ENCODE measurements at places on chromosomes 13 and 19.

GRCh38 chr13:83622422-83622784 is 259.9 kb downstream of the SLITRK1 start:
- DNase-seq = no peak

DNA sequence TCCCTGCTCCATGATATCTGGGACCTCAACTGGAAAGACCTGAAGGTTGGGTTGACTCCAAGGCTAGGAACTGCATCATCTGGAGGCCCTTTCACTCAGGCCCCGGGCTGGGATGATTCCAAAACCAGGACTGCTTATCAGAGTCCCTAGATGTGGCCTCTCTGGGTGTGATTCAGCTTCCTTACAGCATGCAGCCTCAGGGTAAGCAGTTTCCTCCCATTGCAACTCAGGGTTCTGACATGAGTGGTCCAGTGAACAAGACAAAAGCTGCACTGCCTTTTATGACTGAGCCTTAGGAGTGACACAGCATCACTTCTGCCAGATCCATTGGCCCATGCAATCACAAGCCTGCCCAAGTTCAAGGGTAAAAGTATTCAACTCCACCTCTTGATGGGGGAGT is 502.8 kb downstream of the COG6 start:
- DNase-seq = no peak

- no peak for DNase-seq
These were observed 180.9 kb downstream of the DIAPH3 start for GRCh38 chr13:59982631-59983382.

DNA sequence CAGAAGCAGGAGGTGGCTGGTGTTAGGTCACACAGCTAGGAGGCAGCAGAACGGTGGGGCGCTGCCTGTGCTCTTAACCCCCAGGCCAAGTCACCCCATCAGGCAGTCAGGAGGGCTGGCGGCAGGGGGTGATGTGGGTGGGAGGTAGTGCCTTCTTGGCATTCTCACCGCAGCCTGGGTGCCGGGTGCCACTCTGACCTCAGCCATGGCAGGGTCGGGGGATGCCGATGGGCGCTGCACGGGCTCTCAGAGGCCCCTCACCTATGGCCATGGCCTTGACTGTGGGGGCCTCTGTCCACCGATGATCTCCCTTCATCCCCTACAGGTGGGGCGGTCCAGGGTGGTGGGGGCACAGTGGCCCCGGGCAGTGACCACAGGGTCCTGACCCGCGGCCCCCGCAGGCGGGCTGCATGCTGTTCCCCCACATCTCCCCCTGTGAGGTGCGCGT is 5.6 kb downstream of the PTOV1 start:
- DNase-seq = no peak

- no peak for DNase-seq
These were observed 359.3 kb downstream of the EFNB2 start for GRCh38 chr13:106176117-106176516.

DNA sequence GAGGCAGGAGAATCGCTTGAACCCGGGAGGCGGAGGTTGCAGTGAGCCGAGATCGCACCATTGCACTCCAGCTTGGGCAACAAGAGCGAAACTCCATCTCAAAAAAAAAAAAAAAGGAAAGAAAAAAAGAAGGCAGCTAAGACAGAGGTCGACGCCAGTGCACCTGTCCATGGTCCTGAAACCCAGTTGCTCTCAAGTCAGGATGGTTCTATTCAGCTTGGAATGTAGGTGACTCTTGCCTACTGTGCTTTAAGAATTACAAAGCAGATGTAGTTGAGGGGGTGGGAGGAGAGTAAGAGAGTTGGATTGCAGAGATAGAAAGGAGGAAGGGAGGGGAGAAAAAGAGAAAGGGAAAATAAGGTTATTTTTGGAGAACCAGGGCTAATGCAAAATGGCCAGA is 18.7 kb downstream of the CACNG7 start:
- no peak for DNase-seq

DNA sequence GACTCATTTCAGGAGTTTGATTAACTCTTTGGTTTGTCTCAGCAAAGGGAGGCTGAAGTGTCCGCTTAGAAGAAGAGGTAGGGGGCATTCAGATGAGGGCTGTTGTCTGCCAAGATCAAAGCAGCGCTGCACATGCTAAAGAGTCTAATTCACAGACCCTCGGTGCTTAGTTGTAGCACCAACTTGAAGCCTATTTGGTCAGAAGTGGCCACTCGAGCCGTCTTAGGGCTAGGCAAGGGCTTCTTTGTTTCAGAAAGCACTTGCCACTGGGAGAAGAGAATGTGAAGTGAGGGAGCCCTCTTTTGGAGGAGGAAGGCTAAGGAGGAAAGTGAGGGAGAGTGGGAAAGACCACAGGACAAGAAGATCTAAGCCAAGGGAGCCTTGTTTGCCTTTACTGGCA is 313.4 kb upstream of the TMTC4 start:
- DNase-seq = peak; percentile 72

DNA sequence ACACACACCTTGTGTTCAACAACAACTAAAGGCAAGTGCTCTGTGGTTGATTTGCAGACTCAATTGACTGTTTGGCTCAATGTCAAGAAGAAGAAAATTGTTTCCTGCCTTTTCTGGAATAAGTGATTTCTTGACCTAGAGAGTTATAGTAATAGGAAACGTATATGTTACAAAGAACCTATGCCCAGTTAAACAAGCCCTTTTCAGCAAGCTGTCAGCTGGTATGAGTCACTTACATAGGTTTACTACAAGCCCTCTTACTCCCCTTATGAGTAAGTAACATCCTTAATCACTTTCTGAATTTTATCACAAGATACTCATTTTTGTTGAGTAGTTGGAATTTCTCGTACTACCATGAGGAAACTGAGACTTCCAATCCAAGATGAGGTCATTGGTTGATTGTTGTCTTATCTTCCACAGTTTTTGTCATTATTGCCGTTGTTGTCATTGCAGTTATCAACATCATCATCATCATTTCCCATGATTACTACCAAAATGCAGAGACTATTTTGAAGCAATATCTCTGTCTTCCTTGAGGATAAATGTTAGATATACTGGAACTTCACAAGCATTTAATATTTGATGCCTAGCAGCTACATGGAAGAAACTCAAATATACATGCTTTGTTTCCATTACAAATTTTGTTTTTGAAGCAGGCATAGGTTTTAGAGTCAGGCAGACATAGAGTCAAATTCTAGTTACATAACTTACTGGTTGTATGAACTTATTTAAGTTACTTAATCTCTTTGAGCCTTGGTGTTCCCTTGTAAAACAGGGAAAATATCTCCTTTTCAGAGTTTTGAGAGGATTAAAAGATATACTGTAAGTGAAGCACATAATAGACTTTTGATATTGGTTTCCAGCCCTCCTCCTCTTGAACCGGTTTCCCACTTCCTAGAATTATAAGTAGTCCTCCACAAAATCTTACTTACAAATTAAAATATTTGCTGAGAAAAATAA is 106.0 kb downstream of the RAP2A start:
- no peak for DNase-seq

- peak; percentile 98 for DNase-seq
These were observed at the start of gene TCF3 for GRCh38 chr19:1652471-1653299. TCF3 (minus strand) TSS chr19:1652615; CDS start chr19:1650248, 2,367 bp downstream.

GRCh38 chr19:14439014-14439413 is 5.9 kb downstream of the PKN1 start:
- DNase-seq = no peak

- no peak for DNase-seq
These were observed 38.0 kb downstream of the STK24 start for GRCh38 chr13:98538876-98539275.

- no peak for DNase-seq
These were observed 15.9 kb upstream of the RANBP3 start for GRCh38 chr19:5993648-5994358.

GRCh38 chr13:73697166-73697565 is 437.0 kb downstream of the KLF12 start:
- DNase-seq = no peak

DNA sequence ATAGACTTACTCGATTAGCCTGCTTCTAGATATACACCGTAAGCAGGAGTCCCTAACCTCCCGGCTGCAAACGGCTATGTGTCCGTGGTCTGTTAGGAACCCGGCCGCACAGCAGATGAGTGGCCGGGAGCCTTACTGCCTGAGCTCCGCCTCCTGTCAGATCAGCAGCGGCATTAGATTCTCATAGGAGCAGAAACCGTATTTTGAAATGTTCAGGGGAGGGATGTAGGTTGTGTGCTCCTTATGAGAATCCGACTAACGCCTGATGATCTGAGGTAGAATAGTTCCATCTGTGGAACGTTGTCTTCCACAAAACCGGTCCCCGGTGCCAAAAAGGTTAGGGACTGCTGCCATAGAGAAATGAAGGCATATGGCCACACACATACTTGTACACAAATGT is 1491.9 kb downstream of the SLITRK5 start:
- peak; percentile 3 for DNase-seq

DNA sequence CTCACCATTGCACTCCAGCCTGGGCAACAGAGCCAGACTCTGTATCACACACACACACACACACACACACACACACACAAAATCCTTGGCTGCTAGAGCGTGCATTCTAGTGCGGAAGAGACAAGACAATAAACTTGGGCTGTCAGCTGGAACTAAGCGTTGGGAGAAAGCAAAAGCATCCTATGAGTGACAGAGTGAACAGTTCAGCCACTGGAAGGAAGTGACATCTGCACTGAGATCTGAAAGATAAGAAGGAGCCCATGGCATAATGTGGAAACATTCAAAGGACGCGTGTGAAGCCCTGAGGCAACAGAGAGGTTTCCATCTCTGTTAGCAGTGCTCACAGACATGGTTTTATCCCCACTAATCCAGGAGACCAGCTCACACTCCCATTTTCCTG is 3.5 kb upstream of the SLC1A5 start:
- DNase-seq = no peak

GRCh38 chr13:47109028-47109427 is 212.2 kb upstream of the HTR2A start:
- DNase-seq = no peak

DNA sequence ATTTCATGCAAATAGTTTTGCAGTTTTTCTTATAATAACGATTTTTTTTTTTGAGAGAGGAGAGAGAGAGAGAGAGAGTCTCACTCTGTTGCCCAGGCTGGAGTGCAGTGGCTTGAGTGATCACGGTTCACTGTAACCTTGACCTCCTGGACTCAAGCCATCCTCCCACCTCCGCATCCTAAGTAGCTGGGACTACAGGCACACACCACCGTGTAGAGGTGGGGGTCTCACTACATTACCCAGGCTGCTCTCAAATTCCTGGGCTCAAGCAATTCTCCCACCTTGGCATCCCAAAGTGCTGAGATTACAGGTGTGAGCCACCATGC is 26.8 kb upstream of the GJB6 start:
- no peak for DNase-seq

DNA sequence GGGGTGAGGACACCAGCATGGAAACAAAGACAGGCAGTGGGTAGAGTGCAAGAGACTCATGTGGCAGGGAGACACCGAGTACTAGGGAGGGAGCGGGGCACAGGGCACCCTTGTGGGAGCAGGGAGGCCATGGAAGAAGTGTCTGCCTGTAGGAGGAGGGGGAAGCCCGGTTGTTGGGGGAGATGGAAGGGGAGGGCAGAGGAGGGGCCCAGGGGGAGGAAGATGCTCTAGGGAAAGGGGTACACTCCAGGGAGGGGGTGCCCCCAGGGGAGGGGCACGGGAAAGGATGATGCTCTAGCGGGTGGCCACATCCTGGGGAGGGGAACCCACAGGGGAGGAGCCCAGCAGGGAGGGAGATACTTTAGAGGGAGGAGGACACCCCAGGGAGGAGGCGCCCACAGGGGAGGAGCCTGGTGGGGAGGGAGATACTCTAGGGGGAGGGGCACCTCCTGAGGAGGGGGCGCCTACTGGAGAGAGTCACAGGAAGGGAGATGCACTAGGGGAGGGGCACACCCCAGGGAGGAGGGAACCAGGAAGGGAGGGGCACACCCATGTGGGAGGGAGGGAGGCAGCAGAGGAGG is 24.9 kb downstream of the CPAMD8 start:
- no peak for DNase-seq

DNA sequence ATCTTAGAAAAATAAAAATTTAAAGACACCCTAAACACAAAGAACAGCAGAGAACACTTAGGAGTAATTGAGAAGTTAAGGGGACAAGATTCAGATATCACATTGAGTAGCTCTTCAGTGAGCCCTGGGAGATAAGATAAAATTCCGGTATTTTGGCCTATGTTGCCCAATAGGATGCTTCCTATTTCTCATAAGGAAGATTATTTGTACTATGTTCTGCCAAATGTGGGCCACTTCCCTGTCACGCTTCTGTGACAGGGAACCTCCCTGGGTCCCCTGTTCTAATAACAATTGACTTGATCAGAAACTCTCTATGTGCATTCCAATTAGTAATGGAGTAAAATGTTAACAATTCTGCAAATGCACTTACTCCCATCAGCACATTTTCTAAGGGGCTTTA is 310.7 kb downstream of the MYO16 start:
- no peak for DNase-seq

DNA sequence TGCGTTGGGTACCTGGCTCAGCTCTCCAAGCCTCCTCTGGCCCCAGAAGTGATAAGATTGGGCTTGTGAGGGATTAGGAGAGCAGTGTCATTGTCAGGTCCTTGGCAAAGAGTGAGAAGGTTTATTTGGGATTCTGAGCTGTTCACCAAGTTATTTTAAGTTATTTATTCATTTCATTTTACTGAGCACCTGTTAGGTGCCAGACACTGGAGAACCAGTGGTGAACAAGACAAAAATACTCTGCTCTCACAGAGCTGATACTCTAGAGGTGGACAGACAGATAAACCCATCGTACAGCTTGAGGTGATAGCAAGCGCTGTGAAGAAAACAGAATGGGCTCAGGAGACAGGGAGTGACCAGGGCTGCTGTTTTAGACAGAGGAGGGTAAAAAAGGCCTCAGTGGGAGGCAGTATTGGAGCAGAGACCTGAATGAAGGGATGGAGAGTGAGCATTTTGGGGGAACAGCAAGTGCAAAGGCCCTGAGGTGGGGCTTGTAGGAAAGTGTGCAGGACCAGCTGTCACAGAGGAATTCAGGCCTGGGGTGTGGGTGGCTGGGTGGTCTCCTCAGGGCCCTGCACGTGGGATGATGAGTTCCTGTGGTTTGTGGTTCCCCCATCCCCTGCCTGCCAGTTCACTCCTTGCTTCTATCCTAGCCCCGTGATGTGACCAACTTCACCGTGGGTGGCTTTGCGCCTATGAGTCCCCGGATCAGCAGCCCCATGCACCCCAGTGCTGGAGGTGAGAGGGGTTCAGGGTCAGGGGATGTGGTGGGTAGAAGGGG is 8.7 kb upstream of the TIMM50 start:
- DNase-seq = no peak

DNA sequence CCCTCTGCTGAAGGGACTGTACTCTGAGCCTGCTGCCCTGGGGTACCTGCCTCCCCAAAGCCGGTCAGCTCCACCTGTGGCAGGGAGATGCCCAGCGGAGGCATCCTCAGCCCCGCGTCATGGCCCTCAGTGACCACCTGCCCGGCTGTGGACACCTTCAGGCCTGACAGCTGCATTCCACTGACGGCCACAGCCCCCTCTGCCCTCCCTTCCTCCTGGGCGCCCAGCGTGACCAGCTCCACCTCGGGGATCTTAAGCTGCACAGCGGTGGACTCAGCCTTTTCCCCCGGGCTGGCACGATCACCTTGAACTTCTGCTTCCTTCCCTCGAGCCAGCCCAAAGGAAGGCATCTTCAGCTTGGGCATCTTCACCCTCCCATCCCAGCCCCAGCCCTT is 4.8 kb upstream of the HIPK4 start:
- no peak for DNase-seq

Measured in Ammon's horn (tissue), 1 donor.